GM23248 (cell line): ENCODE measurements at places on chromosomes 1 and 21. TPM values are rescaled to one million over a fixed set of nuclear protein-coding genes. Genes with fewer than 3 reads are reported as not detected.

DNA sequence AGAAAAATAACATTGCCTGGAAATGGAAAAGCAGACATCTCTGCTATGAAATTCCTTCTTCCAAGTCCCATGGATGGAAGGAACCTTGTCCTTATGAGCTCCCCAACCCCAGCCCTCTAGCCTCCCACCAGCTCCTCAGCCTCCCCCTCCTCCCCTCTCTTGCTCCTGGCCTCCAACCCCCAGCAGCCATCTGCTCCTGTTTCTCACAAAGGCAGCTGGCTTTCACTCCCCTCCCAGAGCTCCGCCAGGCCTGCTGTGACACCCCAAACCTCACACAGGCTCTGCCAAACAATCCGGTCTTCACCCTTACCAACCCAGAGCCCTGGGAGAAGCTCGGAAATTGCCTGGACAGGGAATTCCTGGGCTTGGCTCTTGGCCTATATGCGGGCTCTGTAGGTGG is 69.2 kb downstream of the KLHDC7A start:
- no peak for DNase-seq

The BMP8B gene
- total RNA-seq = not detected in 2 replicates

DNA sequence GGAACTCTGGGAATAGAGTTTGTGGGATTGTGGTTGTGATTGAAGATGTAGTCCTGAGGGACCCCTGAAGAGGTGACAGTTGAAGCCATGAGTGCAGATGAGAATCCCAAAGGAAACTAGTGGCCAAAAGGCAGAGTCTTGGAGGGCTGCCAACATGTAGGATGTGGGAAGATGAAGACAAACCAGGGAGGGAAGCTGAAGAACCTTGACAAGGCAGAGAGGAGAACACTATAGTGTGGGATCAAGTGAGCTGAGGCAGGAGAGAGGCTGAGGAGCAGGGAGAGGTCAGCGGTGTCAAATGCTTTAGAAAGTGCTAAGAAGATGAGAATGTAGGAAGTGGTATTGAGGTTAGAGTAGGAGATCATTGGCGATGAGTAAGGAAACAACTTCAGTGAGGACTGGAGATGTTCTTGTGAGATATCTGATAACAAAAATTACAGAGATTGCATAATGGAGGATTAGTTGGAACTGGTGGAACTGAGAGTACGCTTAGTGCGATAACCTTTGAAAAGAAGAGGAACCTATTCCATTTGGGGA is 88.5 kb upstream of the VCAM1 start:
- peak; percentile 89 for DNase-seq

The NEXN gene
- total RNA-seq = 11.4 and 17.2 TPM in 2 replicates

GRCh38 chr21:41928621-41929220 is 25.1 kb downstream of the C2CD2 start:
- DNase-seq = no peak

DNA sequence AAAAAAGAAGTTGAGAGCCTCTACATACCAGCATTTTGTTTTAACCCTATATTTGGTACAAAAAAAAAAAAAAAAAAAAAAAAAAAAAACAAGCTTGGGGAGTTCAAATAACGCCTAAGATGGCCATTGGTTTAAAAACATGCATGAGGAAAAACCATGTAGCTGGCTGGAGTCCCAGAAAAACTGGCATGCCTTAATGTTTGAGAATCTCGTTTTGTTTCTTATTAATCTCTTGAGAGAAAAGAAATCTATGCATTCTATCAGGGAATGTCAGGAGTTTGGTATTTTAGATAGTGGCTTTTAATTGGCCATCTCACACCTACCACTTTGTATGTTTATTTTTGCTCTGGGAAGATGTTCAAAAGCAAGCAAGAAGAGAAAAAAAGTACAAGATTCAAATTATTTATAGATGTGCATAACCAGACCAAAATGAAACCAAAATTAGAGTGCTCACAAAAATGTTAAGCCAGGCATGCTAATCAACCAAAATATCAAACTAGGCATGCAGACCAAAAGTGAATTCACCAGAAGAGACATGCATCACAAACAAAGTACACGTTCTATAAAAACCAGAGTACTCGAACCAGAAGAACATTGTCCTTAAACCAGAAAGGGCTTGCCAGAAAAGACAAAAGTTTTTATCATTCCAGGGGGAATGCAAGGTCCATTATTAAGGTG is 156.6 kb downstream of the AK5 start:
- DNase-seq = peak; percentile 68

The CACNA1E gene
- not detected in 2 replicates for total RNA-seq

DNA sequence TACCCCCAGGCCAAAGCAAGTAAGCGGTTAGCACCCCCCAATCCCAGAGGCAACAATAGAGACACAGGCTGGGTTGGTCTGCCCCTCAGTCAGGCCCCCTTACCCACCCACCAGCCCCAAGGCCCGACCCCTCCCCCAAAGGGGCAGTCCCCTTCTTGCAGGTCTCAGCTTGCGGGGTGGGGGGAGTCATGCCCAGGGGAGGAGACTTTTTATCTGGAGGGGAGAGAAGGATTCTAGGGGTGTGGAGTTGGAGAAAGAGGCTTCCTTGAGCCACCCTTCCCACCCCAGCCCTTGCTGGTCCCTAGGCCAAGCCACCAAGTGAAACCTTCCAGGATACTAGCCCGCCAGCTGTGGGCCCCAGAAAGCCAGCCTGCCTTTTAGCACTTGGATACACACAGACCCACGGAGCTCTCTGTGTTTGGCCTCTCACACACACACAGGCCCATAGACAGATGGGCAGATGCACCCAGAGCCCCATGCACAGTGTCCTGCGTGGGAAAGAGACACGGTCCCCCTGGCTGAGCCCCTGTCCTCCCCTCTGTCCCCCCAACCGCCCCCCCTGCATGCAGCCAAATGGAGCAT is 7.1 kb downstream of the TMEM54 start:
- DNase-seq = no peak

DNA sequence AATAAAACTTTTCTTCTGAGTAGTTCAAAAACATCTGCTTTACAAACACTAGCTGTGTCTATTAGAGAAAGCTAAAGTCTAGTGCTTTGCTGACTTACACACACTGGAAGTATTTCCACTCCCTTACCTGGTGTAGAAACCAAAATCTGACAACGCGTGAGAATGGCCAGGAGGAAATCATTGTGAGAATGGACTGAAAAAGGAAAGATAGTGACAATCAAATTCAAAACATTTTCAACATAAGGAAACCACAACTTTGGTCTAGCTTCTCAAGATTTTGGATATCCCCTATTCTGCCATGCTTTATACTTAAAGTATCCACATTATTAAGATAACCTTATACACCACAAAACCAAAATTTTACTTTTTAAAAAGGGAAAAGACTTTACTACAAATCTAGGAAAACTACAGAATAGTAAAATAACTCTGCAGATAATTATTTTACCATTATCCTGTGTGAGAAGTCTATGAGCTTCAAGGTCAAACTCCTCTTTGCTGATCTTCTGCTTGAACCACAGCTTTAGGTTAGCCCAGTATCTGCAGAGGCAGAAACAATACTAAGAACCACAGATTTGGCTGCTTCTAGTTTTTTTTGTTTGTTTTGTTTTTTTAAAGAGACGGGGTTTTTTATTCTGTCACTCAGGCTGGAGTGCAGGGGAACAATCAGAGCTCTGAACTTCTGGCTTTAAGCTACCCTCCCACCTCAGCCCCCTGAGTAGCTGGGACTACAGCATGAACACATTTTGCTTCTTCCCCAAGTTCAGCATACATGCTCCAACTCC is 6.6 kb downstream of the TADA1 start:
- no peak for DNase-seq

The CALML6 gene
- 0.11 and 0.51 TPM in 2 replicates for total RNA-seq

The EPHA2 gene
- total RNA-seq = 20.4 and 21.7 TPM in 2 replicates

The TIE1 gene
- total RNA-seq = not detected in 2 replicates

GRCh38 chr1:170215072-170215885 is 69.5 kb downstream of the NTMT2 start:
- DNase-seq = peak; percentile 35

The RNF223 gene
- total RNA-seq = not detected in 2 replicates

GRCh38 chr1:218459878-218460711 is 115.0 kb downstream of the TGFB2 start:
- DNase-seq = peak; percentile 89

GRCh38 chr1:68322837-68323687 is 90.7 kb upstream of the WLS start:
- DNase-seq = peak; percentile 92

GRCh38 chr1:31879981-31880608 is 58.1 kb downstream of the PTP4A2 start:
- DNase-seq = no peak

The SLC44A3 gene
- total RNA-seq = 1.6 and 3.3 TPM in 2 replicates

GRCh38 chr1:151759241-151759640 is 4.1 kb downstream of the MRPL9 start:
- peak; percentile 56 for DNase-seq

The PYHIN1 gene
- not detected in 2 replicates for total RNA-seq

GRCh38 chr1:109775398-109775797 is 11.7 kb upstream of the EPS8L3 start:
- DNase-seq = peak; percentile 53

The PAQR6 gene
- total RNA-seq = 0.54 and 0.63 TPM in 2 replicates

GRCh38 chr21:44443891-44444285 is 11.4 kb upstream of the LRRC3 start:
- DNase-seq = no peak

GRCh38 chr21:15731243-15731613 is 1.4 kb downstream of the USP25 start:
- DNase-seq = peak; percentile 32

- DNase-seq = no peak
These were observed 6.1 kb upstream of the NPHP4 start for GRCh38 chr1:5998051-5998905.

The TRIM58 gene
- not detected in 2 replicates for total RNA-seq

GRCh38 chr1:226749467-226749866 is 10.4 kb upstream of the ITPKB start:
- no peak for DNase-seq
